ENCODE measurements at places on chromosomes 4 and X. TPM values are rescaled to one million over a fixed set of nuclear protein-coding genes. Genes with fewer than 3 reads are reported as not detected.

DNA sequence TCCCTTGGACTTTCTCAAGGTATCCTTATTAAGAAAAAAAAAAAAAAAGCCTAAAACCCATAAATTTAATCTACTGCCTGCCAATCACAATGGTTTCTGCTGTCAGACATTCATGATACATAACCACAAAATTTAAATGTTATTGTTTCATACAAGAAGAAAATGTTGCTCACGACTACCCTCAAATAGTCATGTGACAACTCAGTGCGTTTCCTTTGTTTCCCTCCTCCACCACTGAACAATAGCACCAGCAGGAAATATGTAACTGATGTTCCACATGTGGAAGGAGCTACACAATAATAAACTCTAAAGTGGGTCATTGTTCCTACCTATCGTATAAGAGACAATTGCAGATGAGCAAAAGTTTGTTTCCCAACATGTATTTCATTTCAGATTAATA lies 244.1 kb upstream of the EDNRA start:
- no peaks in the 10 kb centered on the region for H3K27me3 ChIP-seq
- no peak for DNase-seq
- no peaks in the 10 kb centered on the region for H3K4me1 ChIP-seq
- no peaks in the 10 kb centered on the region for H3K36me3 ChIP-seq

GRCh38 chr4:145483514-145483913 lies 1.9 kb downstream of the SMAD1 start:
- H3K36me3 ChIP-seq, result no peaks in the 10 kb centered on the region
- no peaks in the 10 kb centered on the region for H3K27me3 ChIP-seq
- H3K4me3 ChIP-seq, result peak overlapping the region; percentile 83
- no peaks in the 10 kb centered on the region for H3K4me1 ChIP-seq

Gene NR3C2
- 74.8 TPM for total RNA-seq

Gene PCDH18
- total RNA-seq, result 8.8 TPM

Gene TLR2
- 2.0 TPM for total RNA-seq

GRCh38 chr4:3340038-3340699 lies 47.3 kb downstream of the RGS12 start:
- DNase-seq, result no peak
- H3K4me1 ChIP-seq, result no peaks in the 10 kb centered on the region

GRCh38 chr4:3766036-3766784 lies at the start of gene ADRA2C:
TSS of gene ADRA2C (plus strand) at chr4:3766385. CDS start at chr4:3766607, 222 bp downstream.
- H3K36me3 ChIP-seq, result no peaks in the 10 kb centered on the region
- H3K27me3 ChIP-seq, result peaks cover 25% of the 10 kb centered on the region
- no peak for DNase-seq
- no peak within 1 kb of the TSS for H3K27ac ChIP-seq
- H3K4me3 ChIP-seq, result no peak within 1 kb of the TSS
- H3K4me1 ChIP-seq, result no peaks in the 10 kb centered on the region

Gene PCYT1B
- 0.24 TPM for total RNA-seq

- H3K36me3 ChIP-seq, result peaks cover 19% of the 10 kb centered on the region
- peak overlapping the region; percentile 53 for H3K27ac ChIP-seq
- no peaks in the 10 kb centered on the region for H3K27me3 ChIP-seq
- H3K4me3 ChIP-seq, result no peak overlapping the region
- H3K4me1 ChIP-seq, result peaks cover 13% of the 10 kb centered on the region
- peak; percentile 60 for DNase-seq
These were observed 20.2 kb downstream of the WDR1 start for GRCh38 chr4:10096201-10096977.

DNA sequence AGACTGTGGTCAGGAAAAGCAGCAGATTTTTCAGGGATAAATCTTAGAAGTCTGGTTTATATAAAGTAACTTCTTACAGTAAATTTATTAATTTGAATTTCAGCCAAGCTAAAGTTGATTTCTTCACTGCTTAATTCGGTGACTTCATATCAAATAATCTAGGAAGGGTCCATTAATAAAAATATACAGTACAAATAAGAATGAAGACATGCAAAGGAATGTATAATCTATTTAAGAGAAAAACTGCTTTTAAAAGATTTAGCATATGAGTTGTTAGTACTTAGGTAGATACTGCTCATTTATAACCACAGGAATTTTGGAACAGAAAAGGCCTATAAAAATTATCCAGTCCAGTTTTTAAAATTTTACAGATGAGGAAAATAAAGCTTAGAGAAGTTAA lies 177.1 kb downstream of the DLG3 start:
- H3K27ac ChIP-seq, result no peak overlapping the region
- no peaks in the 10 kb centered on the region for H3K4me1 ChIP-seq
- H3K27me3 ChIP-seq, result no peaks in the 10 kb centered on the region
- no peak for DNase-seq
- no peaks in the 10 kb centered on the region for H3K36me3 ChIP-seq

GRCh38 chrX:42755815-42756214 lies 22.1 kb downstream of the PPP1R2C start:
- H3K4me1 ChIP-seq, result no peaks in the 10 kb centered on the region
- no peaks in the 10 kb centered on the region for H3K27me3 ChIP-seq
- H3K4me3 ChIP-seq, result no peak overlapping the region
- no peaks in the 10 kb centered on the region for H3K36me3 ChIP-seq

- DNase-seq, result no peak
- peaks cover 6% of the 10 kb centered on the region for H3K4me1 ChIP-seq
- H3K36me3 ChIP-seq, result no peaks in the 10 kb centered on the region
- no peak overlapping the region for H3K4me3 ChIP-seq
- H3K27me3 ChIP-seq, result no peaks in the 10 kb centered on the region
- H3K27ac ChIP-seq, result no peak overlapping the region
These were observed 4.0 kb upstream of the IDUA start for GRCh38 chr4:982814-983213.

GRCh38 chr4:18722748-18723191 lies 701.2 kb upstream of the LCORL start:
- no peaks in the 10 kb centered on the region for H3K27me3 ChIP-seq
- no peaks in the 10 kb centered on the region for H3K4me1 ChIP-seq

Gene SLC6A14
- 0.82 TPM for total RNA-seq

DNA sequence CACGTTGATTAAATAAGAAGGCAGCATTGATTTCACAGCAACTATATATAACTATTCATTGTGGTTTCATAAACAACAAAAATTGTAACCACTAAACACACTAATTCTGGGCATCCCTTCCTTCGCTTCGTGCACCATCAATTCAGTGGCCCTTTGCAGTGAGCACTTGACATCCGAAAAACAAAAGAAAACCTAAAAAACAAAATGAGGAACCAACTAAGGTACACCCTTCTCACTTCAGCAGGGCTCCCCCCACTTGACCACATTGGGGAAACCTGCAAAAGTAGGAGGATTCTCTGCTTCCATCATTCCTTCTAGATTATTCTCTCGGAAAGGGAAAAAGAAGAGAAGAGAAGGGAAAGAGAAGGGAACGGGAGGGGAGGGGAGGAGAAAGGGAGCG lies 28.3 kb downstream of the NBDY start:
- no peak for DNase-seq
- H3K27ac ChIP-seq, result no peak overlapping the region
- H3K4me1 ChIP-seq, result no peaks in the 10 kb centered on the region
- H3K27me3 ChIP-seq, result no peaks in the 10 kb centered on the region

DNA sequence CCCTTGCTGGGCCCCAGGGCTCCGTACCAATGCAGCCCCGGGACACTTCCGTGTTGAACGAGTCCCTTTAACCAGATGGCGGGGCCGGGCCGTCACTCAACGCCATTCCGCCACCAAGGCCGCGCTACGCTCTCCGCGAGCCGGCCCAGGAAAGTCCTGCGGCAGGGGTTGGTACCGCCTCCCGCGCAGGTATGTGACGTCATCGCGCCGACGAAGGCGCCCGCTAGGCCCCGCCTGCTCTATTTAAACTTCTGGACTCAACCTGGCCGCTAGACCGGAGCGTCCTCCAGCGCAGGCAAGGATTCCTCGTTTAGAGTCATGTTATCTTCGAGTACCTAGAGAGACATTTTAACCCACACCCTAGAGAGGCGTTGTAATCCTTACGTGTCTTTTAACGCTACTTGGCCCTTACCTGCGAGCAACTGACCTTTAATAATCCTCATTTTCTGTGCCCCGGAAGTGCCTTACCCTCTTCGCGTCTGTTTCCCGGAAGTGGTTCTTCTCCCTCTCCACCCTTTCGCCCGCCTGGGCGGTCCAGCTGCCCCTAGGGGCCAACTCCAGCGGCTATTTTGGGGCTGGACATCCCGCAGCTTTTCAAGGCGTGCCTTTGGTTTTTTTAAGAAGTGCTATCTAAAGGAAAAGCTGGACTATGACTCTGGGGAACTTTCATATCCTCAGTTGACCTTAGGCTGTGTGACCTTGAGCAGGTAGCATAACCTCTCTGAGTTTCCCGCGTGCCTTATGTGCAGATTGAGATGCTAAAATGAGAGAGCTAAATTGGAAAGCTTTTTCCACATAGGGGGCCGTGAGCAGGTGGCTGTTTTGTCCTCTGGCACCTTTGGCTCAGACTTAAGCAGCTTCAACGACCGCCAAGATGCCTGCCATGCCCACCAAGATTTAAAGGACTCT lies at the start of gene PNPLA4:
PNPLA4 (minus strand) TSS at position 155 of the 909 bp plus-strand sequence. CDS start 1,294 bp downstream, outside the sequence.
- DNase-seq, result peak; percentile 92
- peak within 1 kb of the TSS; percentile 56 for H3K4me3 ChIP-seq
- no peaks in the 10 kb centered on the region for H3K36me3 ChIP-seq
- H3K27me3 ChIP-seq, result no peaks in the 10 kb centered on the region
- peak within 1 kb of the TSS; percentile 63 for H3K27ac ChIP-seq
- H3K4me1 ChIP-seq, result no peaks in the 10 kb centered on the region

All from colonic mucosa (tissue), 4 donors.